ENCODE measurements at places on chromosomes 7 and 10. TPM values are rescaled to one million over a fixed set of nuclear protein-coding genes. Genes with fewer than 3 reads are reported as not detected.

DNA sequence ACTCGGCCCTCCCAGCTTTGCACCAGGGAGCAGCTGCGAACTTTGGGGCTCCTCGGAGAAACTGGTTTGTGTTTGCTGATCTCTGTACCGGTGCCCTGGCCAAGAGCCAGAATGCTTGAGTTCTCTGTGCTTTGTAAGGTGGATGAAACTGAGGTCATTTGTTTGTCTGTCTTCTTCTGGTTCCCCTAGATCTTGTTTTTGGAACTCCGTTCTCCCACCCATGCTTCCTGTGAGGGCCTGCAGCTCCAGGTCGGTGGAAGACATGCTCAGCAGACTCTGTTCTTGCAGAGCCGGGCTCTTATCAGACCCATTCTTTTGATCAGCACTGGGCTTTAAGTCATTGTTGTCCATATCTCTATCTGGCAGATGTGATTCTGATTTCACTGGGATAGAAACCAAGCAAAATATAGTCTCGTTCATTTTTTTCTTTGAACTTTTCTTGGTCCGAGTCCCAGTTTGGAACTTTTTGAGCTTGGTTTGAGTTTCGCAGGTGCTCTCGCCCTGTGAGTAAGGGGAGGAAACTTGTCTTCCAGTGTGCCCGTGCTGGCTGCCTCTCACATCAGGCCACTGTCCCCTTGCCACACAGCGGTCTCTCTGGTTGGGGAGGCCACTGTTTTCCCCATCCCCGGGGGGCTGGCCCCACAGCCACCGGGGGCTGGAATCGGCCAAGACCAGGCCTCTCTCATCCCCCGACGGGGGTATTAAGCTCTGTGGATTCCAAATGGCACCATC is 31.2 kb downstream of the JCAD start:
- peak; percentile 9 for DNase-seq

- DNase-seq = no peak
Observed at GRCh38 chr10:122029499-122030199, 40.7 kb downstream of the TACC2 start.

DNA sequence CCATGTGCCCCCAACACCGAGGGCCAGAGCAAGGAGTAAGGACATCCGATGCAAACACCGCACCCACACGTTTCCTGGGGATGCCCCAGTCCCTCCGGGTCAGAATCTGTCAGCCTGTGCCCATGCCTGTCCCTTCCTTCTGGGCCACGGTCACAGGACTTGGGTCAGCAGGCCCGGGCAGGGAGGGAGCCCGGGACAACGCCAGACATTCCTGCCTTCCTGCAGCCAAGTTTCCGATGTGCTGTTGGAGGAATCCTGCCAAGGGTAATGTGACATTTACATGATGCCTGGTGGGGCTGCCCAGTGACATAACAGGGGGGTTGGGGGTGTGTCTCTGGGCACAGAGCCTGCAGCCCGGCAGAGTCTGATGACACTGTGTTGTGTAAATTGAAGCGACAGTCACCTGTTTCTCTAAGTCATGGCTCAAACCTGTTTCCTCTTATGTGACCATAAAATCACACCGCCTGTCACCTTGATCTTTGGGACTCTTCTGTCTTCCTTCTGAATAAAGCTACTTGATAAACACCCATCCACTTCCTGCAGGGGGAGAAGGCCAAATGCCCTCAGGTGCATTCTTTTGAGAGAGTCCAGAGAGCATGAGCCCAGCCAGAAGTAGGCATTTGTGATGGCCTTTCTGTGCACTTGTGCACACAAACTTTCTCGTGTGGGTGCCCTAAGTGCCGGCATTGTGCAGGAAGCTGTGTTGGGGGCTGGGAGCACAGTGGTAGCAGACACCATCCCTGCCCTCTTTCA is 175.3 kb upstream of the RHEB start:
- DNase-seq = no peak

DNA sequence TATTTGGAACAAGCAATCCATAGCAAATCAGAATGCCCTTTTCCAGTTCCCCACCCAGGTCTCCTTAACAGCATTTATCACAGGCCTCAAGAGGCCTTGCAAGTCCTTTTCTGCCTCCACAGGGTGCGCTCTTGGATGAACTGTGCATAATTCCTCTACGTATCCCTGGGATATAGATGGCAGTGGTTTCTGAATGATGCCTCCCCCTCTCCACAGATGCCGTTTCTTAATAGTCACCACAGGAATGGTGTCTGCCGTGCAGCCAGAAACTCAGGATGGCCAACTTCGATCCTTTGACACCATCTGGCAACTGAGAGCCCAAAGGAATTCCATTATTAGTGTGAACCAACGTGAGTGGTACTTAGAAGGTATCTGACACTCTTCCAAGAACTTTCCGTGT is 43.1 kb downstream of the JAZF1 start:
- no peak for DNase-seq

GRCh38 chr7:27953361-27953760 is 213.4 kb downstream of the TAX1BP1 start:
- no peak for DNase-seq

The BTBD16 gene
- total RNA-seq = not detected

The VPS50 gene
- total RNA-seq = 17.3 TPM

The AGBL3 gene
- 2.2 TPM for total RNA-seq

The CH25H gene
- total RNA-seq = 0.49 TPM

Measured in CD4-positive, alpha-beta T cell (primary cell).